Stimulated activated CD4-positive, alpha-beta T cell treated with anti-CD3 and anti-CD28 coated beads, Interleukin-4, amount 100 ng/mL, for 4 hours (primary cell): ENCODE measurements at places on chromosomes 5 and 9.

GRCh38 chr9:77022783-77023440 is 3.5 kb downstream of the FOXB2 start:
- DNase-seq = no peak

- no peak for DNase-seq
Measured at GRCh38 chr5:124034963-124035362, 523.0 kb downstream of the CSNK1G3 start.

- no peak for DNase-seq
Measured at GRCh38 chr9:78280982-78281668, 15.8 kb upstream of the PSAT1 start.

DNA sequence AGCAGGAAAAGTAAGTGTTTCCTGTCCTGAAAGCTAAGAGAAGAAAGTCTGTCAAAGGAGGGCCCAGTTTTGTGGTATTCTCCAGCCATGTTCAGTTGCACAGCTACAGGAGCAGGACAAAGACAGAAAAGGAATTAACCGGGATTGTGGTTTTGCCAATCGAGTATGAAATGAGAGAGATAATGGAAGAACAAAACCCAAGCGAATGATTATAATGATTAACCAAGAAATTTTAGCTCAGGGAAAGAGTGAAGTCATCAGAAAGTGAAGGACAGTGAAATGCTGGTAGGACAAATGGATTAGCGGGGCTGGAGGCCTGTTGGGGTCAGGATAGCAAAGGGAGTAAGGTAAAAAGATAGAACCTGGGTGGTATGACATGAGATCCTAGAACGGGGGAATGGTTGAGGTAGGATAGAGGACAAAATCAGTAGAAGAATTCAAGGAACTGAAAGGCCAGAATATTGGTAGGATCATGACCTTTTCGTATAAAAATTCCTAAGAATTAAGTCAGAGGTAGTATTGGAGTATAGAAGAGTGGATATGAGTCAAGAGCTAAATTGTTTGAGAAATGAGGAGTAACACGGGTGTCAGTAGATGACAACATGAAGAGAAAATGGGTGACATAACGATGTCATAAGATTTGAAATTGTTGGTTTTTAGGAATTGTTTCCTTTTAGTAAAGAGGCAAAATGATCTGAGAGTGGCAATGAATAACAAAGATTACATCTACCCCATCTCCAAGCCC is 52.8 kb downstream of the DIAPH1 start:
- DNase-seq = no peak

DNA sequence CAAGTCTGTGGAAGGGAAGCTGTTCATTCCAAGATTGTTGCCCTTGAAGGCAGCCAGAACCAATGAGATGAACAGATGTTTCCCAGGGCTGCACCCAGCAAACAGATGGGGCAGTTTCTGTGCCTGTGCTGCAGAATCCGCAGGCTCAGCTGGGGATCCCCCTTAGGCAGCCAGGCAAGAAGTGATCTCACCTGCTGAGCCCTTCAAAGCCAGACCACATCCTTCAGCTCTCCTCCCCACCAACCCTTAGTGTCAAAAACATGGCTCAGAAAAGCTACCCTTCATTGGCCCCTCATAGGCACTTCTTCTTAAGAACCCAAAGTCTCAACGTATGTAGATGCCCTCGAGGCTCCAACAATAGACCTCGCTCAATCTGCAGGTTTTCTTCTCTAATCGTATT is 626.7 kb downstream of the CCDC171 start:
- no peak for DNase-seq

- no peak for DNase-seq
Measured at GRCh38 chr9:81535542-81536241, 153.7 kb downstream of the TLE1 start.

- DNase-seq = no peak
Measured at GRCh38 chr9:78786794-78787193, 489.9 kb downstream of the PSAT1 start.

DNA sequence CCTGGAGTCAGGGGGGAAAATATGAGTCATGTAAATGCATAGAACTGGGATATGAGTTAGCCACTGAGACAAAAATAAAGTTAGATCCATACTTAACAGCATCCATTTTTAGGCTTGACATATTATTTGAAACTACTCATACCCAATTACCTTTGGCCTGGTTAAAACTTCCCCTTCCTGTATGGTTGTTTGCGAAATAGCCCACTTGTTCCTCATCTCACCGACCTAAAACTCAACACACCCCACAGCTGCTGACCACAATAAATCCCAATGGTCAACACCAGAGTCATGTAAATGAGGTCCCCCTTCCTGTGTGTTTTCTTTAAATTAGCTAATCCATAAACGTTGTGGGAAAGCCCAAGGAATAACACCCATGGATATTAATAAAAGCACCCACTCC is 55.2 kb upstream of the TMEM215 start:
- DNase-seq = no peak

GRCh38 chr5:61882901-61883500 is 423.0 kb upstream of the KIF2A start:
- DNase-seq = no peak

- DNase-seq = no peak
Measured at GRCh38 chr9:121786998-121787422, 135.6 kb downstream of the DAB2IP start.

DNA sequence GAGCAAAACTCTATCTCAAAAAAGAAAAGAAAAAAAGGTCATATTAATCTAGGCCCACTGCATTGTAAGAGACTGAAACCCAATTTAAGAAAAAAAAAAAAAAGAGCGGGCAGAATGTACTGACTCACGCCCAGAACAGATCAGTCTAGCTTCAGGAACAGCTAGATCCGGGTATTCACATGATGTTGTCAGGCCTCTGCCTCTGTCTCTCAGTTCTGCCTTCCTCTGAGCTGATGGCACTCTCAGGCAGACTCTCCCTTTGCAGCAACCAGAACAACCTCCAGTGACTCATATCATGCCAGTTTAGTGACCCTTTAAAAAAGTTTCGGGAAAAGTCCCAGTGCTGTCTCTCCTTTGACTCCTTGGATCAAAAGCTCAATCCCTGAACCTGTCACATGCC is 53.0 kb downstream of the NEURL1B start:
- no peak for DNase-seq

- no peak for DNase-seq
Measured at GRCh38 chr5:177453852-177454396, 7.3 kb downstream of the PRR7 start.

DNA sequence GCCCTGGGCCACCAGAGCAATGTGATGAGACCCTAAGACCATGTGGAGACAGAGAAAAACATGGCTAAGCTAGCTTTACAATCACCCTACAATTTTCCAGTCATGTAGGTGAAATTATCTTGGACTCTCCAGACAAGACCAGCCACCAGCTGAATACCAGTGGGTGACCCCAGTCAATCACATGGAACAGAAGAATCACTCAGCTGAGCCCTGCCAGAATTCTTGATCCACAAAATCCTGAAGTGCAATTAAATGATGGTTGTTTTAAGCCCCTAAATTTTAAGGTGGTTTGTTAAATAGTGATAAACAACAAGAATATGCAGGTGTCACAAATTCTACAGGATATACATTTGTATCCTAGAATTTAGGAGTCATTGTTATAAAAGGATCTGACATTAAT is 69.5 kb upstream of the SMIM15 start:
- DNase-seq = no peak

- no peak for DNase-seq
Measured at GRCh38 chr9:97572196-97572891, 60.8 kb downstream of the TSTD2 start.

DNA sequence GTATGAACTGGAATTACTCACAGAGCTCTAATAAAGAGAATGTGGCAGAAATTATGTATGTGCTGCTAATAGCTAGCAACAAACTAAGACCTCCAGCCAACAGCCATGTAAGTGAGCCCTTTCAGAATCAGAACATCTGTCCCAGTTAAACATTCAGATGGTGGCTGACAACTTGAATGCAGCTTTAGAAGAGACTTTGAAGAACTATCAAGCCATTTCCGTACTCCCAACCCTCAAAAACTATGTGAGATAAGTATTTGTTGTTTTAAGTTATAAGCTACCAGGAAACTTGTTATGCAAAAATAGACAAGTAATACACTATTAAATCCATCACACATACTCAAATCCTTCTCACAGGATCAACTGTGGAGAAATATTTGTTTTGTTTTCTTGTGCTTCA is 205.2 kb upstream of the EDIL3 start:
- no peak for DNase-seq

DNA sequence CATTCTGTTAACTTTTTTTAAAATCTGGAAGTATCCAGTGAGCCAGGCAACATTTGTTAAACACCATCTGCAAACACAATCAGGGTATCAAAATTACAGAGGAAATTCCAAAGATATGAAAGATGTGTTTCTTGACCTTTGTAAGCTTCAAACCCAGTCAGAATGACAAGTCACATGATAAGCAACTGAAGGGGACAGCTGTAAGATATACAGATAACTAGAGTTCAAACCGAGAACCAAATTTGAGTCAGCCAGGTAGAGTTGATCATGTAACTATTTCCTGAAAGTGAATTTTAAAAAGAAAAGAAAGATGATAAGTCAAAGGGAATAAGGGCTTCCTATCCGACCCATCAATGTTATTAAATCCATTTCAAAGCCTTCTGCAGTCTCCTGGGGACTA is 196.2 kb downstream of the DEPDC1B start:
- no peak for DNase-seq

GRCh38 chr5:78648359-78649210 is at the start of gene LHFPL2:
LHFPL2 (minus strand) TSS chr5:78648772; CDS start chr5:78510213, 138,559 bp downstream.
- DNase-seq = peak; percentile 14

DNA sequence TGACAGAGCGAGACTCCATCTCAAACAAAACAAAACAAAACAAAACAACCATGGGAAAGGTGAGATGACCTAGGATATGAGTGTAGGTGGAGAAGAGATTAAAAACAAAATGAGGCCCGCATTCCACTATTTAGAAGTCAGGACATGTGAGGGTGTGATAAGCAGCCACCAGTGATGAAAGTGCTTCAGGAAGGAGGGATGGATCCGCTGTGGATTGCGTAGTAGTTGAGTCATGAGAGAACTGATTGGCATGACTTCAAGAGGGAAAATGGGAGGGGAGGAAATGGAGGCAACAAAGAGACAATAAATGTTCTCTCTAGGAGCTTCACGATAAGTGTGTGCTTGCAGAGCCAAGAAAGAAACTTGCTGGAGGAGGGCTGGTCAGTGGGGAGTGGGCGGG is 367.6 kb downstream of the ARL15 start:
- DNase-seq = no peak
